ENCODE measurements at places on chromosomes 5 and 9. TPM values are rescaled to one million over a fixed set of nuclear protein-coding genes. Genes with fewer than 3 reads are reported as not detected.
A peak's percentile ranks its signal among the peaks of the same experiment; 100 is the strongest.

The CFAP77 gene
- not detected for total RNA-seq

The SLC25A2 gene
- total RNA-seq, result 0.58 TPM

The SPTLC1 gene
- total RNA-seq, result 38.0 TPM

The DHFR gene
- total RNA-seq, result 64.9 TPM

The RNF183 gene
- not detected for total RNA-seq

- no peak overlapping the region for H3K27ac ChIP-seq
- no peak for DNase-seq
- no peaks in the 10 kb centered on the region for H3K27me3 ChIP-seq
- no peaks in the 10 kb centered on the region for H3K36me3 ChIP-seq
Measured at GRCh38 chr5:122220511-122220910, 91.2 kb downstream of the ZNF474 start.

GRCh38 chr5:94130077-94130476, 388.7 kb upstream of the POU5F2 start:
- H3K27me3 ChIP-seq, result no peaks in the 10 kb centered on the region
- no peaks in the 10 kb centered on the region for H3K4me1 ChIP-seq
- no peak for DNase-seq
- H3K27ac ChIP-seq, result no peak overlapping the region
- no peaks in the 10 kb centered on the region for H3K36me3 ChIP-seq

DNA sequence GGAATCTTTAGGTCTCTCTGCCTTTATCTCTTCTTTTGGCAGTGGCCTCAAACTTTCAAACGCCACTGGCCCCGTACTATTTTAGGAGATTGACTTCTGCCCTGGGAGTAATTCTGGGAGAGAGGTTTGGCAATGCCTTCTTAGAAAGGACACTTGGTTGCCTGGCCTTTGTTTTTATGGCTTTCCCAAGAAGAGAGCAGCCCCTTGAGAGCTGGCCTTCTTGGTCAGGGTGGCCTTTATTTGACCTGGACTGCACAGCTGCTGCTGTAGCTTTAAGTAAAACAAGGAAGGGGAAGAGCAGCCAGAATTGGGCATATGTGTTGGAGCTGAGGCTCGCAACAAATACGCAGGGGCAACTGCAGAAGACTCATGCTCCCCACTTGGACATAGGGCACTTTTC, 60.8 kb downstream of the PTPN3 start:
- H3K27ac ChIP-seq, result no peak overlapping the region
- H3K27me3 ChIP-seq, result no peaks in the 10 kb centered on the region
- no peak overlapping the region for H3K4me3 ChIP-seq
- no peak for DNase-seq
- peaks cover 19% of the 10 kb centered on the region for H3K4me1 ChIP-seq
- no peaks in the 10 kb centered on the region for H3K36me3 ChIP-seq

DNA sequence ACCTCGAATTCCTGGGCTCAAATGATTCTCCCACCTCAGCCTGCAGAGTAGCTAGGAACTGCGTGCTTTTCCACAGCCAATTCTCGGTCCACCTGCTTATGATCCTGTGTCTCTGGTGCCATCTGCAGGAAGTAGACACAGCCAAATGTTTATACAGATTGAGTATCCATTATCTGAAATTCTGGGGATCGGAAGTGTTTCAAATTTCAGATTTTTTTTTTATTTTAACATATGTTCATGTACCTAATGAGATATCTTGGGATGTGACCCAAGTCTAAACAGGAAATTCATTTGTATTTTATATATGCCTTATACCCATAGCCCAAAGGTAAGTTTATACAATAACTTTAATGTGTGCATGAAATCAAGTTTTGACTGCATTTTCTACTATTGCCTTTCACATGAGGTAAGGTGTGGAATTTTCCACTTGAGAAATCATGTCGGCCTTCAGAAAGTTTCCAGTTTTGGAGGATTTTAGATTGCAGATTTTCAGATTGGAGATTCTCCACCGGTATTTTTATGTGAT, 89.5 kb downstream of the ESM1 start:
- H3K27me3 ChIP-seq, result peaks cover 3% of the 10 kb centered on the region
- no peak for DNase-seq
- no peaks in the 10 kb centered on the region for H3K4me1 ChIP-seq
- H3K4me3 ChIP-seq, result no peak overlapping the region

GRCh38 chr5:55507574-55507973, 27.2 kb downstream of the PLPP1 start:
- no peaks in the 10 kb centered on the region for H3K27me3 ChIP-seq
- no peak overlapping the region for H3K4me3 ChIP-seq

- DNase-seq, result no peak
- peaks cover 4% of the 10 kb centered on the region for H3K4me1 ChIP-seq
- no peaks in the 10 kb centered on the region for H3K36me3 ChIP-seq
- H3K27me3 ChIP-seq, result no peaks in the 10 kb centered on the region
Measured at GRCh38 chr9:21991072-21991959, 2.9 kb downstream of the CDKN2A start.

GRCh38 chr5:55749387-55749786, 11.5 kb downstream of the DDX4 start:
- no peaks in the 10 kb centered on the region for H3K27me3 ChIP-seq
- H3K27ac ChIP-seq, result no peak overlapping the region
- no peaks in the 10 kb centered on the region for H3K36me3 ChIP-seq
- DNase-seq, result no peak
- no peak overlapping the region for H3K4me3 ChIP-seq

DNA sequence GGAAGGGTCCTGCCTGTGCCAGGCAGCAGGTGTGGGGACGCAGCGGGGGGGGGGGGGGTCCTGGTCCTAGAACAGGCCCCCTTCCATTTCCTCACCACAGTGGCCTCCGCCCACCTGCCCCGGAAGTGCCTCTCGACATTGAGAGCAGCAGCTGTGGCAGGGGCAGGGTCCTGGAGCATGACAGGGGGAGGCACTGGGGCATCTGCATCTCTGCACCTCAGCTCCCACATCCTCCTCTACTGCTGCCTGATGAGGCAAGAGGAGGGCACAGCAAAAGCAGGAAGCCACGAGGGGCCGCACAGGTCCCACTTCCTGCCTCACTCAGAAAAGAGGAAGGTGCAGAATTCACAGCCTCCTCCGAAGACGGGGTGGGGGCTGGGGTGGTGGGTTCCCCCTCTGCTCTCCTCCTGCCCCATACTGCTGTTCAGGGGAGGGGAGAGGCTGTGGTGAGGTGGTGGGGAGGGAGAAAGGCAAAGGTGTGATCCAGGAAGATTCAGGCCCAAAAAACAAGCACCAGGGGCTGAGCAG, 14.8 kb downstream of the AKNA start:
- H3K27ac ChIP-seq, result peak overlapping the region; percentile 99
- peaks cover 62% of the 10 kb centered on the region for H3K4me1 ChIP-seq
- H3K36me3 ChIP-seq, result peaks cover 48% of the 10 kb centered on the region
- H3K4me3 ChIP-seq, result peak overlapping the region; percentile 33
- peak; percentile 93 for DNase-seq

- no peak overlapping the region for H3K27ac ChIP-seq
- peaks cover 19% of the 10 kb centered on the region for H3K36me3 ChIP-seq
- H3K4me3 ChIP-seq, result no peak overlapping the region
- H3K27me3 ChIP-seq, result no peaks in the 10 kb centered on the region
- H3K4me1 ChIP-seq, result no peaks in the 10 kb centered on the region
- peak; percentile 33 for DNase-seq
Measured at GRCh38 chr9:95481000-95481399, 35.8 kb downstream of the PTCH1 start.

- H3K4me3 ChIP-seq, result no peak overlapping the region
- DNase-seq, result no peak
- no peaks in the 10 kb centered on the region for H3K36me3 ChIP-seq
- H3K4me1 ChIP-seq, result 0 out of 2 replicates have a peak, but pooled peaks cover 3% of the 10 kb centered on the region
- no peak overlapping the region for H3K27ac ChIP-seq
Measured at GRCh38 chr5:62260513-62260912, 45.5 kb upstream of the KIF2A start.

GRCh38 chr5:58447226-58447625, 12.7 kb downstream of the PLK2 start:
- H3K27ac ChIP-seq, result no peak overlapping the region
- no peaks in the 10 kb centered on the region for H3K27me3 ChIP-seq
- H3K4me1 ChIP-seq, result no peaks in the 10 kb centered on the region
- no peak for DNase-seq
- H3K4me3 ChIP-seq, result no peak overlapping the region

DNA sequence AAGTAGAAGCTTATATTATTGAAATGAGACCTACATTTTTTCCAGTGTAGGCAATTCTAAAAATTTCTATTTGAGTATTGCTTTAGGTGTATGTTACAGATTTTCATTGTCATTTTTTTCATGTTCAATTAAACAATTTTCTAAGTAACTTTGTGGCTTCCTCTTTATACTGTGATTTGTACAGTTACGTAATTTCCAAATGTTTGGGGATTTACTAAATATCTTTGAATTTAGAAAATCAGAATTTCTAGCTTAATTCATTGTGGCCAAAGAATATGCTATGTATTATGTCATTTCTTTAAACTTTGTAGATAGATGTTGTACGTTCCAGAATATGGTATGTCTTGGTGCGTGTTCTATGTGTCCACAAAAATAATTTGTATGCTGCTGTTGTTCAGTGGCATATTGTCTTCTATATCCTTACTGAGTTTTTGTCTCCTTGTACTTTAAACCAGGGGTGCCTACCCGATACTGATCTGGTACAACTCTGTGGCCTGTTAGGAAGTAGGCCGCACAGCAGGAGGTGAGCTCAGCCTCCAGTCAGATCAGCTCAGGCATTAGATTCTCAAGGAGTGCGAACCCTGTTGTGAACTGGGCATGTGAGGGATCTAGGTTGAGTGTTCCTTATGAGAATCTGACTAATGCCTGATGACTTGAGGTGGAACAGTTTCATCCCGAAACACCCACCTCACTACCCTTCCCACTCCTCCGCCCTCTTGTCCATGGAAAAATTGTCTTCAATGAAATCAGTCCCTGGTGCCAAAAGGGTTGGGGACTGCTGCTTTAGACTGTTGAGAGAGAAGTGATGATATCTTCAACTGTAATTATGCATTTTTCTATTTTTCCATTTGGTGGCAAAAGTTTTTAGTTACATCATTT, 63.5 kb downstream of the UBE2R2 start:
- no peak overlapping the region for H3K4me3 ChIP-seq
- DNase-seq, result no peak
- H3K4me1 ChIP-seq, result no peaks in the 10 kb centered on the region
- H3K27me3 ChIP-seq, result no peaks in the 10 kb centered on the region
- H3K27ac ChIP-seq, result no peak overlapping the region
- H3K36me3 ChIP-seq, result no peaks in the 10 kb centered on the region

- DNase-seq, result no peak
- peak overlapping the region; percentile 46 for H3K4me3 ChIP-seq
- peak overlapping the region; percentile 2 for H3K27ac ChIP-seq
- H3K4me1 ChIP-seq, result peaks cover 12% of the 10 kb centered on the region
- no peaks in the 10 kb centered on the region for H3K36me3 ChIP-seq
- no peaks in the 10 kb centered on the region for H3K27me3 ChIP-seq
Measured at GRCh38 chr5:177472460-177473442, 683 bp downstream of the DBN1 start.

DNA sequence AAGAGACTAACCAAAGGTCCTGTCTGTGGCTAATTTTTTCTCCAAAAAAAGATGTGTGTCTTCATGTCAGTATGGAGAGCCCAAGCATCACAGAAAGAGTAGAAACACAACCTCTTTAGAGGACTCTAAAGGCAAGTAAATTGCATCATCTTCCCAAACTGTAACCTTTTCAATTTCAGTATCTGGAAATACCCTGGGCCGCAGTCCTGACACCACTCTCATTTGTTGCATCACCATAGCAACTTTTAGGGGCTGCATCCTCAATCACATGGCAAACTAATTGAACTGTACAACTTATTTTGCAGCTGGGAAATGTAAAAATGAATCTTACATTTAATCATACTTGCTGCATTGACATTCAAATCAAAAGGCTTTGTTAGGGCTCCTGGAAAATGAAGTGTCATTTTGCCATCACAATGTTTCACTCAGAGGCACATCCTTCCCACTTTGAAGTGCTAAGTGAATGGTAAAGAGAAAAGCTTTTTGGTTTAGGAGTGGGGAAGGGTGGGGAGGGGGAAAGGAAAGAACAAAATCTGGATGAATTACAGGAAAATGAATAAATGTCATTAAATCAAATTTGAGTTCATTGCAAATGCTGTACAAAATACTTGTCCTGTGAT, 60.6 kb upstream of the GRIA1 start:
- H3K36me3 ChIP-seq, result no peaks in the 10 kb centered on the region
- no peaks in the 10 kb centered on the region for H3K27me3 ChIP-seq
- no peak overlapping the region for H3K27ac ChIP-seq
- DNase-seq, result peak; percentile 7

DNA sequence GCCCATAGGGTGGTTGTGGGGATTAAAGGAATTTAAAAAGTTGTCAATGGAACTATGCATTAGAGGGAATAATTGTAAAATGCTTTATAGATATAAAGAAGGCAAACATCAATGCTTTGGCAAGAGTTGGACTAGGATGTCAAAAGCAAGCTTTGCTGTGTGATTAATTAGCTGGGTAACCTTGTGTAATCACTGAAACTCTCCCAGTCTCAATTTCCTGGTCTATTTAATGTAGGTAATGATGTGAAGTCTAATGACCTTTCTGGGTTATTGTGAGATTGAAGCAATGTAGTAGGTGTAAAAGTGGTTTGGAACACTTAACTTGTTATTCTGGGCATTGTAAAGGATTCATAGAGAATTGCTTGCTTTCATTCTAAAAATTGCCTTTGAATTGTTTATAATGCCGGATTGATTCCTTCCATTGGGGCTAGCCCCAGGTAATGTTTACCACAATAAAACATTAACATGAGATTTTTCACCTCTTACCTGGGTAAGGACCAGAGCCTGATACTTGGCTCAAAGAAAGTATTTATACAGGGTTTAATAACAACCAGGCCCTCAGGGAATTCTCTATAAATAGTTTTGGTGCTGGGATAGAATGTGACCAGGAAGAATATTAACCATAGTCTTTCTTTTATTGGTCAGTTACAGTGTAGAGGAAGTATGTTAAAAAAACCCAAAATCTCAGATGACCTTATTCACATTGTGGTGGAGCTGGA, 30.0 kb upstream of the CLINT1 start:
- no peaks in the 10 kb centered on the region for H3K4me1 ChIP-seq
- H3K36me3 ChIP-seq, result no peaks in the 10 kb centered on the region
- DNase-seq, result no peak
- H3K27me3 ChIP-seq, result no peaks in the 10 kb centered on the region
- no peak overlapping the region for H3K27ac ChIP-seq
- H3K4me3 ChIP-seq, result no peak overlapping the region

DNA sequence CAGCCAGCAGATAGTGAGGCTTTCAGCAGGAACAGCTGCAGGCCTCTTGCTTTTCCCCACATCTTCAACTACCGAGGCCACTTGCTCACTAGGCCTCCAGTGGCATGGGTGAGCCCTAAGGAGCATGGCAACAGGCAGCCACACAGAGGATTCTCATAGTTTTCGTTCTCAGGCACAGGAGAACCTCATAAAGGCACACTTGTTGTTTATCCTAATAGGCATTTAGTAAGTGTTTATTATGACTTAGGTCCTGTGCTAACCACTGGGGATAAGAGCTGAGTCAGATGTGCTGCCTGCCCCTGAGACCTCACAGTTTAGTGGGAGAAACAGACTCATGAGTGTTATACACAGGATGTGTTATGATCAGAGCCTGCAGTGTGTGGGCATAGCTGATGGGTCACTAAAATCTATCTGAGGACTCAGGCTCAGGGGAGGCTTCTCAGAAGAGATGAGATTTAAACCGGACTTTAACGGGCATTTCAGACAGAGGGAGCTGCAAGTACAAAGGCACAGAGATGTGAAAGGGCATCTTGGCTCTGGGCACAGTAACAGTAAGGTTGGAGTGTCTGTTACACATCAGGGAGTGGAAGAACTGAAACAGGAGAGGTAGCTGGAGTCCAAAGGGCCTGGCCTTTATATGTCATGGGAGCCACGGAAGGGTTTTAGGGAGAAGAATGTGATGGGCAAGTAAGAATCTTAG, 21.0 kb upstream of the HEMGN start:
- no peaks in the 10 kb centered on the region for H3K27me3 ChIP-seq
- H3K4me3 ChIP-seq, result no peak overlapping the region
- no peak for DNase-seq
- no peak overlapping the region for H3K27ac ChIP-seq
- no peaks in the 10 kb centered on the region for H3K4me1 ChIP-seq
- no peaks in the 10 kb centered on the region for H3K36me3 ChIP-seq
